ENCODE measurements at places on chromosomes 6 and 20.

- DNase-seq, result peak; percentile 17
Observed at GRCh38 chr6:31581434-31582229, 592 bp downstream of the LTB start.

DNA sequence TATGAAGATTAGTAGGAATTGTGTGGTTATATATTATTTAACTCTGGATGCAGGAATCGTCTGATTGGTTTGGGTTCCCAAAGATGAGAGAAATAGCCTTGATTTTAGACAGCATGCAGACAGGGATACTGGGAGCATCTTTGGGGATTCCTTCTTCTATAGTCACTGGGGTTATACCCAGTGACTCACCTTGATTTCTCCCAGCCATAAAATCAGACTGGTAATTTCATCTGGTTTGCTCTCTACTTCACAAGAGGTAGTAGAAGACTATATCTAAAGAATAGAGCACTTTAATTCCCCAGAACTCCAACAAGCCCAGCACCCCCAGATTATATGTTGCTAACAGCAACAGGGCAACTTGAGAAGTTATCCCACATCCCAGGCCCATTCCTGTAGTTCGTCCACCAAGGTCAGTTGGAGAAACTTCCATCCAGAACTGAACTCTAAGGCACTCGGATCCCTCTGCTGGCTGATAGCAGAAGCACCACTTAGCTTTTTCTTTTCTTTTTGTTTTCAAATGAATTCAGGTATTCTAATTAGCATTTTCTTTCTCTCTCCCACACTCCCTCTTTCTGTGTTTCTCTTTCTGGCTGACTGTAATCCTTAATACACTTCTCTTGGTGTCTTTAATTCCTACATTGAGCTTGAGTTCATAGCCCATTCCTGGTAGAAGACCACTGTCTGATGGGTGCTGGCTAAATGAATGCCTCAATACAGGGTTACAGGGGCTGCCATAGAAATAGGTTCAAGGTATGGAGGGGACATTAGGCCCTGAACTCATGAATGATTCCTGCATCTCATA is 20.4 kb upstream of the EFHC1 start:
- DNase-seq, result peak; percentile 63

GRCh38 chr6:169959136-169960002 is 207.9 kb downstream of the ERMARD start:
- no peak for DNase-seq

DNA sequence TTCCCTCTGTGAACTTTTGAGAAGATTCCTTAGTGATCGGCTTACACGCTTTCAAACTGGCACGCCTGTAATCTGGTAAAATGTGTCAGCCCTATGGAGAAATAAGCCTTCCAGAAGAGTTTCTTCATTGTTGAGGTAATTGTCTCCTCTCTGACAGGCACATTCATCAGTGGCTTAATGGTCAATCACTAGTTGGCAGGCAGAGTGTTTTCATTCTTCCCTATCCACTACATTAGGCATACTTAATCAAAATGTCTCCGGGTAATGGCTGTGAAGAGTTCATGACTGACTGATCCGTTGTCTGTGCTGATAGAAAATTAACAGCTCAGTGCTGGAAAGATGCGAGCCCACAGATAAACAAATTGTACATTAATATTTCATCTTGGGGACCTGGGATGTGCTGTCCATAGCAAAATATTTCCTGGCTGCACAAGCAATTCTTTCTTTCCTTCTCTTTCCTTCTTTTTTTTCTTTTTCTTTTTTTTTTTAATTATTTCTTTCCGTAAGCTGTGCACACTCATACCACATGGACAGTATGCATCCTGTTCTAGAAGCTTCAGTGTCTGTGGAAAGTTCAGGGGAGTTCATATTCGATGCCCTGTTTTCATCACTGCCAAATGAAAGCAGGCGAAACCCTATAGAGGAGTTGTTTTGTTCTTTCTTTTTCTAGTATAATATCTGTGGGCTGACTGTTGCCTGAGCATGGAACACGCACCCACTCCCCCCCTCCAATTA is 31.4 kb downstream of the TSHZ2 start:
- DNase-seq, result no peak

DNA sequence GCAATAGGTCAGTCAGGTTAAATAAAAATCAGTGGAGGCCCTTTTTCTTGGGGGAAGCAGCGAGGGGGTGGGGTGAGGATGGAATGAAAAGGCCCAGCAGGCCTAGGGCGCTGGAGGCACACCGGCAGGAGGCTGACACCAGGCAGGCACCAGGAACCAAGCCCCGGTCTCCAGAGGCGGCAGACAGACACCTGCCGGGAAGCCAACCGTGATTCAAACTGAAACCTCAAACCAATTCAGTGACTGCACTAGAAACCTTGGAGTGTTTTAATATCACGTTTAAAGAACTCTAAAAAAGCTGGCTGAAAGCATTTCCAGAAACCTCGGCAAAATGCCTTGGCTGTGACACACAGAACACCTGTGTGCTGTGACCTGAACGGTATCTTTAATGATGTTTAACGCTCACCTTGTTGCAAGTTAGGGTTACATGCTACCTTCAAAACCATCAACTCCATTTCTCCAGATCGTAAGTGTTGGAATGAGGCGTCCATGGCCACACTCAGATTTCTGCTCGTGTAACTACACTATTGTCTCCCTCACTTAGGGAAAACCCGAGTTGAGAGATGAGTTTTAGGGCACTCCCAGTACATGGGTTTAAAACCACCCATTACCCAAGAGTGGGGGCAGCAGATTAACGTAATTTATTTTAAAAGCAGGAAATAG is 27.2 kb downstream of the DIDO1 start:
- DNase-seq, result no peak

GRCh38 chr6:106145144-106145543 is 59.0 kb downstream of the PRDM1 start:
- no peak for DNase-seq

DNA sequence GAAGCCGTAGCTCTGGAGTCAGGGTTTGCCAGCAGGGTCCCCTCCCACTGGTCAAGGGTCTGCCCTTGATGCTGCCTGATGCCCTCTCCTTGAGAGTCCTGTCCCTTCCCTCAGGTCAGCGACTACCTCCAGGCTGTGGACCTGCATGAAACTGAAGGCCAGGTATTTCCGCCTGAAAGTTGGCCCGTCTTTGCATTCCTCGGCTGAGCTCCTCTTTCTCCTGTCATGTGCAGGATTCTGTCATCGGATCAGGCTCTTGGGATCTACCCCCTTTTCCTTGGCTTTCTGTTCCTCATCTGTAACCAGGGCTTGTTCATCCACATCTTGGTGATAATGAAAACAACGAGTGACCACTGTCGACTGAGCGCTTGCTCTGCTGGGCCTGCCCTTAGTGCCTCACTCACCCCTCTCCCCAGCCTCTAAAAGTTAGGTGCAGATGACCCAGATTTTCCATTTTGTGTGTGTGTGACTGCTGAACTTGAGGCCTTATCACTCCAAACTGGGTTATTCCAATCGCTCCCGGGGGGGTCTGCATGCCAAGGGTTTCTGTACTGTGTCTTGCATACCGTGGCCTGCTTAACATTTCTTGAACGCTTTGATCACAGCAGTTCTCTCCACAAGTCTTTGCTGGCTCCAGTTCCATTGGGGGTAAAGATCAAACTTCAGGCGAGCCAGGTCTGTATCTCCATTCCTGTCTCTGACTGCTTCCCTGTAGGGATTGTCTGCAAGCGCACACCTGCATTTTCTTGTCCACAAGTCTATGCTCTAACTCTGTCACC is 81.6 kb downstream of the DTD1 start:
- no peak for DNase-seq

- no peak for DNase-seq
Observed at GRCh38 chr20:10281911-10282310, 63.3 kb downstream of the SNAP25 start.
